ENCODE measurements at places on chromosomes 6 and 20.

DNA sequence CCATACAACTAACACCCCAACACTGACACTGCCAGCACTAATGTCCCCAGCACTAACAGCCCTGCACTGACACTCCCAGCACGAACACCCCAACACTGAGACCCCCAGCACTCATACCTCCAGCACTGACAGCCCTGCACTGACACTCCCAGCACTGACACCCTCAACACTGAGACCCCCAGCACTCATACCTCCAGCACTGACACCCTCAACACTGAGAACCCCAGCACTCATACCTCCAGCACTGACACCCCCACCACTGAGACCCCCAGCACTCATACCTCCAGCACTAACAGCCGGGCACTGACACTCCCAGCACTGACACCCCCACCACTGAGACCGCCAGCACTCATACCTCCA, 57.2 kb downstream of the ERMARD start:
- DNase-seq, result no peak

- no peak for DNase-seq
These were observed 34.7 kb downstream of the TFEB start for GRCh38 chr6:41700463-41701347.

DNA sequence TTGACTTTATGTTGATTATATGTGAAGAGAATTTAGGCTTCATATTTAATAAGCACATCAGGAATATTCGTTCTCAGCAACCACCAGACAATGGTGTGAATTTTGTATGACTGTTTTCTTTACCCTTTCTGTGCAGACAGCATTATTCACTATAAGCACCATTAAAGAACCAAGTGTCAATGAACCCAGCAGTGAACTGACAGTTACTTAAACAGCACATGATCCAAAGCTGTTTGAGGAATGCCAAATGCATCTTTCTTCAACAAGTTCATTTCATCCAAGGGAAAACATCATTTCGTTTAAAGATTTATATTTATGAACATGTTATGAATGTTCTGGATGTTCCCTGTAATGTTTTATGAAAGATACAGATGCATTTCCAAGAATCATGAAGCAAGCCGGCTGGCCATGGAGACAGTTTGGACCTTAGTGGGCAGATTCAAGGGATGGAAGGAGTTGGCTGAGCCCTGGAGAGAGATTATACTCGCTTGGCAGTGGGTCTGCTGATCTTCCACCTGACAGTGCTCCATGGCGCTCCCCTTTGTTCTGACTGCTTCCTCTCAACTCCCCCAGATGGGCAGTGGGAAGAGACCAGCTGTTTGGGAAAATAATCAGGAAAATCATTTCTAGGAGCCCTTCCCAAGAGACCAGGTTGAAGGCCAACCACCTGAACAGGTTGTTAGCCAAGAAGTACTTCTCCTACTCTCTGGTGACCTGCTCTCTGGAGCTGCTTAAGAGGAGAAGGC, 326.0 kb upstream of the RSPO3 start:
- no peak for DNase-seq

- no peak for DNase-seq
These were observed 669.4 kb upstream of the CITED2 start for GRCh38 chr6:140043762-140044378.

DNA sequence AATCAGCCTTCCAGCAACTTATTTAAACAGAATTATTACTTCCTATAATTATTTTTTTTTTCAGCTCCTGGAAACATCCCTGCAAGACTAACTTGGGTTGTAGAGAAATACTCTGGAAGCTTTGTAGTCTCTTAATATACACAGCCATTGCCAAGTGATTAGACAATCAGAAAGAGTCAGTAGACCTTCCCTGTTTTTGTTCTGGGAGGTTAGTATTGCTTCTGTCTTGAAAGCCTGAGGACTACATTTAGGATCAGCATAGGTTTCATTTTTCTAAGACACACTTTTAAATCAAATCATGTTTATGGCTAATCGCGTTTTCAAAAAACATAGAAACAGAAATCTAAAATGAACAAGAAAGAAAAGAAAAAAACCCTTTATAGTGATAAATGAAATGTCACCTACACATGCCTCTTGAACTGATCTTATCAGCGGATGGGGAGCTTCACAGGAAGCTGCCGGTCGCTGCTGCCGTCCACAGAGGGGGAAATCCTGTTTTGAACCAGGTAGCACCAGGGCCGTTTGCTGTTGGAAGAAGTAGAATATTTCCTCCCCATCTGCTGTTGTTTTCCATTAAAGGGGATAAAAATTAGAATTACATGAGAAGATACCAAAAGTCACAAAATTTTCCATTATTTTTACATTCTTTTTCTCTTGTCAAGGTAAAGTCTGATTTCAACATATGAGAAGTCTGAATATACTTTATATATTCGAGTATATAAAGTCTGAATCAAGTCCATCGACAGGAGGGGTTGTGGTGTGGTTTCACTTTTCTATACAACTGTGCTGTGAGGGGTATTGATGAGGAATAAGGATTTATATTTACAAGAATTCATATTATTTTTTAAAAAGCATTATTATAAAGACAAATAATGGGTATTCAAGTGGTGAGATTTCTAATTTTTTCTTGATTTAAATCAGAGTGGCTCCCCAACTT, 94.6 kb downstream of the ARMC2 start:
- no peak for DNase-seq

DNA sequence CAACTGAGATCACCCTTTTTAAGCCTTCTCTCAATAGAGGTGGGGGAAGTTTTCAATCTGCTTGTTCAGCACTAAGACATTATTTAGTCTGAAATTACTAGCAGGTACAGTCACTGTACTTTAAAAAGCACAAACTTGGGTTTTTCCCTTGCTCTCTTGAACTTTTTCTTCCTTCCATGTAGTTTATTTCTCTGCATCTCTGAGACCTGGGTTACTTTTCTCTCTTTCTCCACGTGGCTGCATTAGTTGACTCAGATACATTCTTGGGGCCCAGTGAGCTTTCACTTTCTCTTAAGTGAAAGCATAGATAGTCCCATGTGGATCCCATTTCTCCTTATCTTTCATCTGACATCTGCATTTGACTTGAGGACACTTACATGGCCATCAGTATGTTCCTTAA, 433.9 kb upstream of the MAP3K7 start:
- DNase-seq, result no peak

GRCh38 chr6:46526607-46527006, 35.4 kb upstream of the RCAN2 start:
- DNase-seq, result no peak

GRCh38 chr6:2556761-2557160, 194.0 kb downstream of the MYLK4 start:
- DNase-seq, result no peak

- no peak for DNase-seq
These were observed 17.8 kb downstream of the LRP11 start for GRCh38 chr6:149846321-149846720.

GRCh38 chr20:20731945-20732296, 19.5 kb upstream of the RALGAPA2 start:
- DNase-seq, result no peak

GRCh38 chr6:45084257-45084656, 243.9 kb upstream of the RUNX2 start:
- DNase-seq, result no peak

GRCh38 chr20:46894971-46895905, 595 bp downstream of the EYA2 start:
- no peak for DNase-seq

DNA sequence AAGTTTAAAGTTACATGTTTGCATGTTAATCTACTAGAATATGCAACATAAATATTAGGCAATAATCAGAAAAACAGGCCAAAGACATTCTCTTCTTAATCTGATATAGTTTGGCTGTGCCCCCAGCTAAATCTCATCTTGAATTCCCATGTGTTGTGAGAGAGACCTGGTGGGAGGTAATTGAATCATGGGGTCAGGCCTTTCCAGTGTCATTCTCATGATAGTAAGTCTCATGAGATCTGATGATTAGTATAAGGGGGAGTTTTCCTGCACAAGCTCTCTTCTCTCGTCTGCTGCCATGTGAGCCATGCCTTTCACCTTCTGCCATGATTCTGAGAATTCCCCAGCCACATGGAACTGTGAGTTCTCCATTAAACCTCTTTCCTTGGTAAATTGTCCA, 1241.7 kb upstream of the ADGRB3 start:
- DNase-seq, result no peak

GRCh38 chr20:46089417-46090388, at the start of gene NCOA5:
NCOA5 (minus strand) TSS chr20:46089962; CDS start chr20:46079424, 10,538 bp downstream.
- peak; percentile 93 for DNase-seq

DNA sequence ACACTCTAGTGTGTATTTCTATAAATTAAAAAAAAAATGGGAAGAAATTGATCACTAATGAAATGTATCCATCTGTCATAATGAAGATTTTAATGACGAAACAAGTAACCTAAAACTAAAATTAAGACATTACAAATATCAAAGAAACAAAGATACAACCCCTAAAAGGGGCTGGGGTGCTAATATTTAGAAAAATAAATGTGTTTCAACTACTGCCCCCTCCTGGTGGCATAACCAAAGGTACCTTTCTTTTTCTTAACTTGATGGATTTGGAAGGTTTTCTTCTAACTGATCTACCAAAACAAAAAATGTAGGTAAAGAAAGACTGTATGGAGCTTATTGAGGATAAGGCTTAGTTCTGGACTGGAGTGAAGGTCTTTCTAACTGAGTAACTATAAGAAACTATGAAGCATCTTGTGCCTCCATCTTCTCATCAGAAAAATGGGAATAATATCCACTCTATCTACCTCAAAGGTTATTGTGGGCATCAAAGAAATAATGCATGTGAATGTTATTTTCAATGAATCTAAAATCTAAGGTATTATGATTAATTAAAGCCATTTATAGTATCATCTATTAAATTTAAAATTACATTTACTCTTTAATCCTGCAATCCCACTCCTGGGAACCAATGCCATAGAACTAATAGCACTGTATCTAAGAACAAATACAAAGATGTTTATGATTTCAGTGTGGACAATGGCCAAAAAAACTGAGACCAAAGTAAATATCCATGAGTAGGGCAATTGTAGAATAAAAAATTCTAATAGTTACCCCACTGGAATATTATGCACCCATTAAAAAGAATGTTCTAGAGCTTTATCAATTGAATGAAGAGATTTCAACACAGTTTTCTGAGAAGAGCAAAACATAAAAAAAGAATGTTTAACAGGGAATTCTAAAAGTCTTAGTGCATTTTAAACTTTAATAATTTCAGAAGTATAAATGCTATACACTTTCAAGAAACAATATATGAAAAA, 117.2 kb downstream of the BACH2 start:
- no peak for DNase-seq

- DNase-seq, result no peak
These were observed 18.7 kb downstream of the TUBB2B start for GRCh38 chr6:3208775-3209113.

DNA sequence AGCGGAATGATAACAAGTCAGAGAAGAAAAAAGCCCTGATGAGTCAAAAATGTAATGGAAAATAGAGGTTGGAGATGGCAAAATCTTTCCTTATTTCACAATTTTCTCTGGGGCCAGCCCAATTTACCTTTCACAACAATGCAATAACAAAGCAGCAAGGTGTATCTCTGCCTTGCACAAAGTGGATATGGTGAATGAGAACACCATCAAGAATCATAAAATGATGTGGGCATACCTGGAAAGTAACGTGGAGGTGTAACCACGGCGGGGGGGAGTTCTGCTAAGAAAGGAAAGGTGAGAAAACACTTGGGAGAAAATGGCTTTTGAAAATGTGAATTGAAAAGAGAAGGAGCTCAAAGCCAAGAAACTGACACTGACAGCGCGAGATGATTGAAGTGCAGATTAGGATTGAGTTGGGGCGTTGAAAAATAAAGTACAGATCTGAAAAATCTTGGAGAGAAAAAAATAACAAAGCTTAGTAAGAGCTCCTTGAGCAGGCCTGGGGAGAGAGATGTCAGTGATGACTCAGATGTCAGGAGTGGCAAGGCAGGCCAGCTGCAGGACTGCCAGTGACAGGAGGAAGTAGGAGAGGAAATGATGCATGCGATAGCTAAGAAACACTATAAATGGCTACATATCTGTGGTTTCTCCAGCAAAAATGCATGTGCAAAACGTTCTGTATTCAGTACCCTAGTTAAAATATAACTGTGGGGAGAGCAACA, 26.2 kb downstream of the ARHGAP18 start:
- DNase-seq, result no peak

- no peak for DNase-seq
These were observed 82.9 kb upstream of the MLN start for GRCh38 chr6:33886673-33887144.

DNA sequence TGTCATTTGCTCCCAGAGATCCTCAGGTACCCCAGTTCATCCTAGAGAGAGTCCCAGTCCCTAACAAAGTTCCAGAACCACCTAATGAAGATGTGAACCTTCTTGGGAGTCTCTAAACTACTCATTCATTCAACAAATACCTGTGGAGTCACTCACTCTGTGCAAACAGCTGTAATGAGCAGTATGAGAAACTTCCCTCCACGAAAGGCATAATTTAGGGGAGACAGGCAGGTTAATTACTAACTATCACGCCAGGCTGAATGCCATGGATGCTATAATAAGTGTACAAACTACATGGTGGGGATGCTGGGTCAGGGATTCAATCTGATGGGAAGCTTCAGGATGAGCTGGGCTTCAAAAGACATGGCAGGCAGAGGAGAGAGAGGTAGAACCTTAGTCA, 70.1 kb upstream of the AFDN start:
- no peak for DNase-seq

GRCh38 chr6:125361868-125362267, 60.1 kb upstream of the HDDC2 start:
- no peak for DNase-seq

- DNase-seq, result no peak
These were observed 168.5 kb upstream of the ATXN1 start for GRCh38 chr6:16929809-16930208.

DNA sequence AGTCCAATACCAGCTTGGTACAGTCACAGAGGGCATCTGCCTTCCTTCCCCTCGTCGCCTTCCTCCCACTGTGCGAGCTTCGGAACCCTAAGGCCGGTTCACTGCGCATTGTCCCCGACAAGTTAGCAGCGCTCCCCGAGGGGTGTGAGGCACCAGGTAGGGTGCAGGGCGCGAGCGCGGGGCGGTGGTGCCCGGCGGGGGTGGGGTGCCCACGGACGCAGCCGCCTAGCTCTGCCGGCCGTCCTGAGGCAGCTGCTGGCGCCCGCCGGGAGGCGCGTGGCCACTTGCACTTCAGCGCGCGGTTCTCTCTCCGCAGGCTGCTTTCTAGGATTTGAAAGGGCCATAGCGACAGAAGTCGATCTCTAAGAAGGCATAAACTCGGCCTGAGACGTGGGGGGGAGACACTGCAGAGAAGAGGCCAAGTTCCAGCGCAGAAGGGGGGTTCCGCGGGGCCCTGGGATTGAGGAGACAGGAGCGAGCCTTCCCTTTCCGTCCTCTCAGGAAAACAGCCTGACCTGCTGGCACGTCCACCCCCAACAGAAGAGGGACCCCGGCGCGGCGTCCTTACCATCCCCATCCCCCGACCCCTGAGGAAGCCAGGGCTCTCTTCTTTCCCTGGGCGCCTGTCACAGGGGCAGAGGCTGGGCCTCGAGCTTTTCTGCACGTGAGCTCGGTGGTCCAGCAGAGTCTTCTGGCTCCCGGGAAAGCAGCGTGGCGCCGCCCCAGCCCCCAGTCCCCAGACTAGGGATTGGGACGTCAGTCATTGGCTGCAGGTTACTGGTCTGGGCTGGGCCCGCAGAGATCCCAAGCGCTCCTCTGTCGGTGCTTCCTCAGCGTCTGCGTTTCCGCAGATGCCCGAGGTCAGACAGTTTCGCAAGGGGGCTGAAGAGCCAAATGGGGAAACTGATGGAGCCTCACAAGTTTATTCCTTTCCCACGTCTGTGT, 15.6 kb upstream of the PRDM13 start:
- DNase-seq, result no peak

- DNase-seq, result no peak
These were observed 3.8 kb upstream of the PDYN start for GRCh38 chr20:1997483-1998192.
